ENCODE measurements at places on chromosomes 16 and 17.

- no peak for DNase-seq
Observed at GRCh38 chr17:48989100-48989499, 8.1 kb upstream of the IGF2BP1 start.

- DNase-seq, result no peak
Observed at GRCh38 chr16:67165121-67166078, 855 bp downstream of the HSF4 start.

DNA sequence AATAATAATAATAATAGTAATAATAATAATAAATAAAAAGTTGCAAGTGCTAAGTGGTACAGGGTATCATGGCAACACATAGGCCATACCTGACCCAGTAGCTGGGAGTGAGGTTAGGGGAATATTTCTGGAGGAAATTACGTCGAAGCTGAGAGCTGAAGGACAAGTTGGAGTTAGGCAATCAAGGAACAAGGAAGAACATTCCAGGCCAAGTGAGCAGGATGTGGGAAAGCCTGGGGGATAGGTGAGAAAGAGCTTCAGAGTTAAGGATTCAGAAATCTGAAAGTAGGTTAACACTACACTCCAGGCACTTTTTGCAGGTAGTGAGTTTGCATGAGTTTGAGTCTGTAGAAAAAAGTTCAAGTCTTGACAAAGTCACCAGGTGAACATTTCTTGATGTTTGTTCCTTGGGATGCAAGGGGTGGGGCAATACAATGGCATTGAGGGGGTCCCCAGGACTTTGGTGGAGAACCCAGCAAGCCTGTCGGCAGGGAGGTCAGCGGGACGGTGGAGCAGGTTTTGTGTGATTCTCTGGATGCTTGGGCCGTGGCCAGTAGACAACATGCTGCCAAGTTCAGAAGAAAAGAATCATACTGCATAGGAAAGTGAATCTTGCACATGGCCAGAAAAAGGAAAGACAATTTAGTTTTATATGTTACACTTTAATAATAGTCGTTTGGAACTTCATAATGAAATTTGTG, 27.7 kb upstream of the MPHOSPH6 start:
- no peak for DNase-seq

DNA sequence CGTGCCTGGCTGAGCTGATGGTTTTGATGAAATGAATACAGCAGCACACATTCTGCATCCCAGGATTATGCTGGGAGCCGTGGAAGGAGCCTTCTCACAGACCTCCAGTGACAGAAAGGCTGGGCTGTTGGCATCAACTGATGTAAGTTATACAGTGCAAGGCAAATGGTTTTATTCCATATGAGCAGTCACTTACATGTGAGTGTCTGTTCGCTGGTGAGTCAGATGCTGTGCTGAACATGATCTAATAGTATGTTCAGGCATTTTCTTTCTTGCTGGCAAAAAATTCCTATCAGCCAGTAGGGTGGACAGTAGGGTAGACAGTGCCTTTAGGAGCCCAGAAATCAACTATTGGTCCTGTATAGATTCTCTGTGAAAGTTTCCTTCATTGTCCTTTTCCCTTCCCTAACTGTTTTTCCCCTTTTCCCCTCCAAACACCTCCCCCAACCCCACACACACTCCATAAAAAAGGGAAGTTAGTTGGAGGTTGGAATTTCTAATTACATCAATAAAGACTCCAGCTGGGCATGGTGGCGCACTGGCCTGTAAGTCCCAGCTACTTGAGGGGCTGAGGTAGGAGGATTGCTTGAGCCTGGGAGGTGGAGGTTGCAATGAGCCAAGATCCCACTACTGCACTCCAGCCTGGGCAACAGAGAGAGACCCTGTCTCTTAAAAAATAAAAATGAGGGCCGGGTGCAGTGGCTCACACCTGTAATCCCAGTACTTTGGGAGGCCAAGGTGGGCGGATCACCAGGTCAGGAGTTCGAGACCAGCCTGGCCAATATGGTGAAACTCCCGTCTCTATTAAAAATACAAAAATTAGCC, 36.2 kb downstream of the LDHD start:
- DNase-seq, result no peak

GRCh38 chr16:474420-475122, 49.1 kb downstream of the RAB11FIP3 start:
- DNase-seq, result no peak

DNA sequence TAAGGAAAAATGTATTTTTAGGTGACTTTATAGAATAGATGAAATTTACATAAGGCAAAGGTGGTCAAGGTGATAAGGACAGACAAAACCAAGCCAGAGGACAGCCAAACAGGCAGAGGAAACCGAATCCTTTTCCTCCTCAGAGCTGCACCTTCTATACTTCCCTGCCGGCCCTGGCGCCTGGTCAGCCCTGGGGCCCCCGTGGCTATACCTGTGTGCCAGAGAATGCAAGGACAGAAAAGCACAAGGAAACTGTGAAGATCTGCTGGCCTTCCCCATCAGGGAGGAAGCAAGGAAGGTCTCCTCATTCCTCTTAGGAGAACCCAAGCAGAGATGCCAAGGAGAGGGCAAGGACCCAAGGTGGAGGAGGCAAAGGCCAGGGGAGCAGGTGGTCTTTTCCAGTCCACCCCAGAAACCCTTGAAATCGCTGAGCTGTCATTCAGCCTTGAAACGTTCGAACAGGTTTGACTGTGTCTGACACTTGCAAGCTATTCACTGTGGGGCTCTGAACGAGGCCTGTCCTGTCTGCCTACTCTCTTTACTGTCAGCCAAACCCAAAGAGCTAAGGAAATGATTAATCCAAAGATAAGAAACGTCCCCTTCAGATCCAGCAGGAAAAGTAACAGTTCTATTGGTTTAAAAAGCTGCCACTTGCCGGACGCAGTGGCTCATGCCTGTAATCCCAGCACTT, 114.4 kb downstream of the XYLT1 start:
- DNase-seq, result no peak

DNA sequence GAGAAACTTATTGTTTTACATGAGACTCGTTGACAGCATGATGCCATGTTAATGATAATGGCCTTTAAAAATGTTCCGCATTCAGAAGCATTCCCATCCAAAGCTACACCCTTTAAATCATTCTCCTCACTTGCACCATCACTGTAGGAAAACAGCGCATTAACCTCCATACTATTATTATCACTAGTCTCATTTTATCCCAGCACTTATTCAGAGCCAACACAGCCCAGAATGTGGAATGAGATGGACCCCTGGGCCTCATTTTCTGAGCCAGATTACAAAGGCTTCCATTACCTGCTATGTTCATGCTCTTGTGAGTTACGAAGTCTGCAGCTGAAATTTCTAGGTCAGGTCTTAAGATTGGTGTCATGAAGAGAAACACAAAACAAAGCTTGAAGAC, 159.4 kb downstream of the HS3ST3A1 start:
- no peak for DNase-seq

- no peak for DNase-seq
Observed at GRCh38 chr17:11506635-11507034, 91.6 kb upstream of the DNAH9 start.

GRCh38 chr16:6009151-6009550, 911.6 kb upstream of the EEF2KMT start:
- DNase-seq, result no peak

DNA sequence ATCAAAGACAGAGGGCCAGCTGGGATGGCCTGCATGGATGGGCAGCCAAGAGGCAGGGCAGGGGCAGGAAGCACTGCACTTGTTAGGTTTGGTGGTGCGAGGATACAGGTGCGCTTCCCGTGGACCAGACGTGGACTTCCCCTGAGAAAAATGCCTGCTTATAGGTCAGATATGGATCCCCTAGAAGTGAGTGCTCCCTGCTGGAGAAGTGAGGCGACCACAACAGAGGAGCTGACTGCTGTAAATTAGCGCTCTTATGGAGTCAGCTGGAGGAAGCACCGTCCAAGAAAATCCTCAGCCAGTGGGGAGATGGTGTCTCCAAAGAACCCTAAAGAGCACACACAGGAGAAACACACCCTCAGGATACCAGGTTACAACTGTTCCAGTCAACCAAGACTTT, 27.7 kb upstream of the CCDC182 start:
- DNase-seq, result no peak

GRCh38 chr16:69412287-69412686, 12.1 kb upstream of the CYB5B start:
- DNase-seq, result no peak

DNA sequence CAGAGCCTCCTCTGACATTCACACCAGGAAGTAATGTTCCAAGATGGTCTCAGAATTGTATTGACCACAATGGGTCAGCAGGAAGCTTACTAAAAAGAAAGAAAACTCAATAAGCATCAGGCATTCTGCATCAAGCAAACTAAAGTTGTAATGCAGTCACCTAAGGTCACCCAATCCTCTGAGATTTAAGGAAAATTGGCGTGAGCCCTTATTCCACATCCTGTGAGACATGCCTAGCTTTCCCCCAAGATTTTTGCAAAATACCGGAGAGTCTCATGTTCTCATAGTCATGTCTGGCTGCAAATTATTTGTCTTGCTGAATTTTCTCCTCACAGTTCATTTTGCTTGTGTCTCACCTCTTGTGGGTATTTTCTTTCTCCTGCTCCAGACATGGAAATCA, 417.1 kb upstream of the SOX9 start:
- no peak for DNase-seq

GRCh38 chr17:77521076-77521475, 380.3 kb downstream of the SEC14L1 start:
- DNase-seq, result no peak

GRCh38 chr17:83113792-83114191, 34.4 kb downstream of the METRNL start:
- DNase-seq, result no peak

GRCh38 chr17:71900621-71901229, 220.1 kb upstream of the SOX9 start:
- DNase-seq, result no peak

- DNase-seq, result no peak
Observed at GRCh38 chr17:64042700-64043485, 22.5 kb upstream of the ICAM2 start.

- DNase-seq, result no peak
Observed at GRCh38 chr17:73684183-73684582, 39.9 kb upstream of the SDK2 start.

Measured in CD4-positive, alpha-beta T cell treated with Interleukin-6 for 4 hours (primary cell).